ENCODE measurements at places on chromosomes 1 and 21.

DNA sequence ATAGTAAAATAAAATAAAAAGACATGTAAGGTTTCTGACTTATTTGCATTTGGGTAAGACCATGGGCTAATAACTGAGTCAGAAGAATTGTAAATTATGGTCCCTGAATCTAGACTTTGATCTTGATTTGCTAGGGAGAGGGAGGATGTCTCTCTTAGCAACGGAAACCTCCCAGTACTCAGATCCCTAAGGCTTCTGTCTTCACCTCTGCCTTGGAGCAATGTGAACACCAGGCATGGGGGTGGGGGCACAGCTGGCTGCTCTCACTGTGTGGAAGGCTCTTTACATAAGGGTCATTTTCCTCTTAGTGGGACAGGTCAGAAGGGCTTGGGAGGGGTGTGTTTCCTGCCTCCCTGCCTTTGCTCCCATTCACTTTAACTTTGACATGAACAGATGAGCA lies 17.0 kb upstream of the TMEM54 start:
- no peak for DNase-seq

DNA sequence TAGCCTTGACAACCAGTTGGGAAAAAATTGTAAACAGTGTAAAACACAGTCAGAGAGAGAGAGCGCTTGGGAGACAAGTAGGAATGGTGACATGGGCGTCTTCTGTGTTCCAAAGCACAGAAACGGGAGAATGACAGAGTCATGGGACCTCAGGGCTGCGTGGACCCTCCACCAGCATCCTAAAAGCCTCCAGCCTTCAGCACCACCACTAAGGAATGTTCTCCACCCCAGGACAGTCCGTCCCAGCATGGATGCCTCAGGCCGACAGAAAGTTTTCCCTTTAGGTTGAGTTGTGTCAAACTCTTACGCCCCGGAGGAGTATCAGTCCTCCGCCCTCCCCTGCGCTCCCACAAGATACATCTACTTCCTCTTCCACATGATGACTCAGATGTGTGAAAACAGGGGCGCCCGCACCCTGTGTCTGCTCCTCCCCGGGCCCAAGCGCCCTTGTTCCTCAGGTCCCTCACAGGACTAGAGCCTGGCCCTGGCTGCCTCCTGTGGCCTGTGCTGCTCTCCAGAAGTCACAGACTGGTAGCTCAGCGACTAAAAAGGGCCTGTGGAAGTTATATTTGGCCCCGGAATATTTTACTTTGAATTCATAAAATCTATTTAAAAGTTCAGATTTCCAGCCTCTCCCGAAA lies 63.9 kb upstream of the EFHD2 start:
- DNase-seq, result peak; percentile 72

DNA sequence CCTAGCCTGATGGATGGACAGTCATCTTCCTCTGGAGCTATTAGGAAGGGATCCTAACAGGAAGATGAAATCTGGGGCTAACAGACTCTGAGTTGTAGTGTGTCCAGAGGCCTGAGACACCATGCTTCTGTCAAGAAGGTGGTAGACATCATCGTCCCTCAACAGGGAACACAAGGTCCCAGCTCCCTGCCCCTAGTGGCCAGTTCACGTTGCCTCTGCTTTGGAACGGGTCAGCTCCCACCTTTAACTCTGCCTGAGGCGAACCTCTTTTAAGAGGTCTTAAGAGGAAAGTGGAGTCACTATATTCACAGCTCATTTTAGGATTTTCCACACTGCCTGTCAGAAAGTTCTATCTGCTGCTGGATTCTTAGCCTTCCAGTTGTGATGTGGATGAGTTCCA lies 28.3 kb downstream of the LRRC71 start:
- DNase-seq, result no peak

GRCh38 chr1:61085983-61086644 lies 3.8 kb downstream of the NFIA start:
- no peak for DNase-seq

DNA sequence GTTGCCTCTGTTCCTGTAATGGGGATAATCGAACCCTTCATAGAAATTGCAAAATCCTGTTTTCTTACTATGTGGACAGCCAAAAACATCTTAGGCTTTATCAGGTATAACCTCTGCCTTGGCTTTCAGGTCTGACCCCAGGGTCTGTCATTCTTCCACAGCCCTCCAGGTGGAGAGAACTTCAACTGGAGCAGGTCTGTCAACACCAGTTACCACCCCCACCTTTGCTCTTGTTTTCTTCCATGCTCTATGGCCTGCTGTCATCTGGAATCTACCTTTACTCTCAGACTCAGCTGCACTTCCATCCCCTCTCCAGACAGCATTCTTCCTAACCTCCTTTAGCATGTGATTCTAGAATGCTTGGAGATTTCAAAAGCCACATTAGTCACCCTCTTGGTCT lies 10.4 kb upstream of the GJA9 start:
- DNase-seq, result peak; percentile 20

- DNase-seq, result no peak
Observed at GRCh38 chr1:39990428-39990827, 35.5 kb downstream of the MFSD2A start.

- DNase-seq, result no peak
Observed at GRCh38 chr1:39959651-39960333, 4.8 kb downstream of the MFSD2A start.

- DNase-seq, result no peak
Observed at GRCh38 chr21:33901412-33902288, 14.0 kb downstream of the ATP5PO start.

DNA sequence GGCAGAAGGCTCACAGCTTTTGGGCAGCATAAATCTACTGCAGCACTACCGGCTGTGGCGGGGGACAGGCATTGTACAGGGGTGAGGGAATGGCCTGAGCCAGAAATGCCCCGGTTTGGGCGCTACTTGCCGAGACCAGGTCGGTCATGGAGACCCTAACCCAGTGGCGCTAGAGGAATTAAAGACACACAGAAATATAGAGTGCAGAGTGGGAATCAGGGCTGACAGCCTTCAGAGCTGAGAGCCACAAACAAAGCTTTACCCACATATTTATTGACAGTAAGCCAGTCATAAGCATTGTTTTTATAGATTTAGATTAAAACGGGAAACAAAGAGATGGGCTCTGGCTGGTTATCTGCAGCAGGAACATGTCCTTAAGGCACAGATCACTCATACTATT lies 101.8 kb downstream of the POU2F1 start:
- no peak for DNase-seq

DNA sequence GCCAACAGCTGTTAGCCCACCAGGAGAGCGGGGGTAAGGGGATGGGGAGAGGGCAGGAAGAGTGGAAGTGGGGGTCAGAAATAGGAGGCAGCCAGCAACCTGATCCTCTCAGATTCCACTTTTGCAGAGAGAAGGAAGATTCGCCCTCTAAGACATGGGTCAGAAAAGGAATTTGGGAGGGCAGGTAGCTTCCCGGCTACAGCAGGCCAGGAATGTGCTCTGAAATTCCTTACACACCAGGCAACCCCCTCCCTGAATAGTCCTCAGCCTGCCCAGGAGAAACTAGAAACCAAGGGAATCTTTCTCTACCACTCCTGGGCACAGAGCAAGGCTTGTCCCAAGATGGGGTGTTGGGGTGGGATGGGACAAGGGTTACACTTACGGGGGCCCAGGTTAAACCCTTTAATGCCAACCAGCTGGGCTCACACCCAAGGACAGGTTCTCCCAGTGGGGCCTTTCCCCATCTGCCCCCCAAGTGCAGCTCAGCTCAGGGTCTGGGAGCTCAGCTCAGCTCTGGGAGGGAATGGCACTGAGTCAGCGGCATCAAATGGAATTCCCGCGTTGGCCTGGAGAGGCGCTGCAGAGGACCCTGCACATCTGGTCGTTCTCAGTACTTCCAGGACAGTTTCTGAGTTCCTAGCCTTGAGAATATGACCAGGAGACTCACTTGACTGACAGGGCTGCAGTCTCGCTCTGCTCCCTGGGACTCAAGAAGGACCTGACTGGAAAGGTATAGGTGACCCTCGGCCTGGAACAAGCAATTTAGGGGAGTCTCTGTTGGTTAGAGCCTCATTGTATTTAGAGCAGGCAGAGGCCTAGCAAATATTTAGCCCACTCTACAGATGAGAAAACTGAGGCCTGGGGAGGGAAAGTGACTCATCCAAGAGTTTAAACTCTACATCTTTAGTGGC lies 761 bp downstream of the TNNT2 start:
- DNase-seq, result no peak

DNA sequence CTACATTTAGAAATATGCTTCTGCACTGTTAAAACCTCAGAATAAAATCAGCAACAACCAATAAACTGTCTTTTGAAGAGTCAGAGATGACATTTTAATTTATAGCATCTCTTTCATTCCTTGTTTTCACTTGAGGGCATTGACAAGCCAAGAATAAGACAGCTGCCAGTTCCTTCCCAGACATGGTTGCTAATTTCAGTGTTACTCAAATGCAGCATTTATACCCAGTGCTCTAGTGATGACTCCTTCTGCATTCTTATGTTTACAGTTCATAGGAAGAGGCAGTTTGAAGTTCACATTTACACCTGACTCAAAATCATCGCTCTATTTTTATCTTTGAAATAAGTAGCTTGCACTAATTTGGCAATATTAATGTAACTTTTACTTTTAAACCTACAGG lies 44.9 kb downstream of the PLA2G4A start:
- DNase-seq, result no peak

DNA sequence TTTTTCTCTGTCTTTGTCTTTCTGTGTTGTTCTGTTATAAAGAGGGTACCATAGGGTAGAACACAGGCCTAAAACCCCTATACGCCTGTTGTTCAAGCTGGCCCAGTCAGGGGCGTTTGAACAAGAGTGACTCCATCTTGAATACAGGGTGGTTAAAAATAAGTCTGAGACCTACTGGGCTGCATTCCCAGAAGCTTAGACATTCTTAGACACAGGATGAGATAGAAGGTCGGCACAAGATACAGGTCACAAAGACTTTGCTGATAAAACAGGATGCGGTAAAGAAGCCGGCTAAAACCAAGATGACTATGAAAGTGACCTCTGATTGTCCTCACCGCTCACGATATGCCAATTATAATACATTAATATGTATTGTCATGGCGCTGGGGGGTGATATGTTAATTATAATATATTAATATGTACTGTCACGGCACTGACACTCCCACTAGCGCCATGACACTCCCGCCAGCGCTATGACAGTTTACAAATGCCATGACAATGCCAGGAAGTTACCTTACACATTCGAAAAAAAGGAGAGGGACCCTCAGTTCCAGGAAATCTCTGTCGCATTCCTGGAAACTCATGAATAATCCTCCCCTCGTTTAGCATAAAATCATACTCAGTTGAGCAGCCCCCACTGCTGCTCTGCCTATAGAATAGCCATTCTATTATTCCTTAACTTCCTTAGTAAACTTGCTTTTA lies 58.5 kb upstream of the KLHDC7A start:
- DNase-seq, result no peak

- DNase-seq, result peak; percentile 30
Observed at GRCh38 chr1:234331507-234331906, 41.7 kb upstream of the COA6 start.

DNA sequence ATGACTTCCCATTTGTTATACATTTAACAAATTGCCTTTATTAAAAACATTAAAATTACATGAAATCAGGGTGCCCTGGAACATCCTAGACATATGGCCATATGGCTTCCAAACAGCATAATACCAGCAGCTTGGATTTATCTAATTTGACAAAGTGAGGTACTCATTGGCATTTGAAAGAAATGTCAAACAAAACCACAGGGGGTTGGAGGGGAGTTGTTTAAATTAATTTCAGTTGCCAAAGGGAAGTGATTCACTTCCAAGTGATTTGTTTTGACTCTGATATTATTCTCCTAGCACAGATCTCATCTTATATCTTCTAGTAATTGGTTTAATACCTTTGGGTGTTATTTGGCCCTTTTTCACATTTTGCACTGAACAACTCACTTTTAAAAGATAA lies 24.5 kb upstream of the POU2F1 start:
- DNase-seq, result no peak

GRCh38 chr1:94543893-94544635 lies 2.5 kb upstream of the F3 start:
- no peak for DNase-seq

GRCh38 chr1:11934302-11935056 lies at the start of gene PLOD1:
TSS of gene PLOD1 (plus strand) at chr1:11934717. CDS start at chr1:11934780, 63 bp downstream.
- peak; percentile 91 for DNase-seq

DNA sequence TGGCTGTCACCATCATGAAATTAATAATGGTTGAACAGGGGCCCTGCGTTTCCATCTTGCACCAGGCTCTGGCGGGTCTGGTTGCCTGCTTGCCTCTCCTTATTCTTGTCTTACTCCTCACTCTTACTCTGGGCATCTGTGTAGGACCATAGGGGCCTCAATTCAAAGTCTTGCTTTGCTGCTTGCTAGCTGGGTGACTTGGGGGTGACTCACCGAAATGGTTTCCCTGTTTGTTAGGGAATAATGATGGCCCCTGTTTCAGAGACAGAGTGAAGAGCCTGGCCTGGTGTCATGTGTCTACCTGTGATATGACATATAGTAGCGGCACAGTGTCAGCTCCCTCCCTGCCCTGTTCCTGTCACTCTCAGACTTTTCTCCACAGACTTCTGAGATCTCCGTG lies 24.6 kb downstream of the KCNC4 start:
- no peak for DNase-seq

- DNase-seq, result no peak
Observed at GRCh38 chr1:228410671-228411070, 4.0 kb upstream of the TRIM11 start.

- no peak for DNase-seq
Observed at GRCh38 chr1:48109390-48110013, 112.3 kb upstream of the TRABD2B start.

DNA sequence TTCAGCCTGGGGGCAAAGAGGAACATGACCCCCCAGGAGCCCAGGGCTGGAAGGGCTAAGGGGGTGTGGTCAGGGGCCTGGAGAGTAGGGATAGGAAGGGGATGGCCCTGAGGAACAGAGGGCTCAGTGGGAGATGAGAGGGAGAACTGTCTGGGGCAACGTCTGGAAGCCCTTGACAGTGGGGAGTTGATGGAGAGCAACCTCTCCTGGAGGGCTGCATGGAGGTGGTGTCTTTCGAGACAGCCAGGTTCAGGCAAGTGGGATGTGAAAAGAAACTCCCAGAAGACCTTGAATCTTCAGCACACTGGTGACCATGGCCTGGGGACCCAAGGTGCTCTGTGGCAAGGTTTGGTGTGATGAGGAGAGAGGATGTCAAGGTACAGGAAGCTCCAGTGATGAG lies 54.2 kb upstream of the RUNX3 start:
- no peak for DNase-seq

GRCh38 chr1:174858301-174858700 lies 141.4 kb upstream of the CACYBP start:
- no peak for DNase-seq

- DNase-seq, result no peak
Observed at GRCh38 chr1:212221801-212222200, 63.4 kb upstream of the PPP2R5A start.

DNA sequence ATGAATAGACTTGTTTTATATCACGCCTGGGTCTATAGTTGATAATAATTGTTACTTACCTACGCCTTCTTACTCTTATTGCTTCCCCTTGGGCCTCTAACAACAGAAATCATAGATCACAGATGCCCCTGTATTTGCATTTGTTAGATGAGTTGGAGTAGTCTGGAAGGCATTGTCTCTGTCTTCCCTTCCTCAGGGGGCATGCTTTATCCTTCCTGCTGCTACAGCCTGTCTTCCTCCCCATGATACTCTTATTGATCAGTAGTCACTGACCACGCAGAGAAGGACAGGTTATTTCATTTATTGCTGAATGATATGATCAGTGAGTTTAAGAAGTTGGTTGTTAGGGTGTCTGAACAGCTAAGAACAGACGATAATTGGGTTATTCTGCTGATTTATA lies 98.4 kb downstream of the DNM3 start:
- DNase-seq, result no peak

Measured in CD4-positive, alpha-beta T cell treated with Interferon alpha-2 for 1 hour (primary cell).